Smooth muscle cell of the pulmonary artery (primary cell): ENCODE measurements at places on chromosomes 5 and 9. TPM values are rescaled to one million over a fixed set of nuclear protein-coding genes. Genes with fewer than 3 reads are reported as not detected.

KIF3A gene
- total RNA-seq: 10.9 and 13.5 TPM in 2 replicates

PPIC gene
- total RNA-seq: 77.2 and 93.4 TPM in 2 replicates

INSL4 gene
- total RNA-seq: not detected in 2 replicates

FANCC gene
- 2.4 and 3.6 TPM in 2 replicates for total RNA-seq

PHF24 gene
- total RNA-seq: 0.07 and 0.10 TPM in 2 replicates

LRRC19 gene
- total RNA-seq: not detected in 2 replicates

PCDHGA8 gene
- 4.0 and 4.3 TPM in 2 replicates for total RNA-seq

ACTBL2 gene
- 0.03 TPM in 1 of 2 replicates, not detected in the other for total RNA-seq

LRRC14B gene
- total RNA-seq: not detected in 2 replicates

AMBP gene
- total RNA-seq: not detected in 2 replicates

ADRA1B gene
- 0.26 and 0.43 TPM in 2 replicates for total RNA-seq

CAPSL gene
- total RNA-seq: 0.07 TPM in 1 of 2 replicates, not detected in the other

PCDHGA9 gene
- 5.2 and 5.5 TPM in 2 replicates for total RNA-seq

FBN2 gene
- total RNA-seq: 59.1 and 146 TPM in 2 replicates

PCSK1 gene
- 0.30 and 17.2 TPM in 2 replicates for total RNA-seq

SLC36A3 gene
- not detected in 2 replicates for total RNA-seq

ORM2 gene
- not detected in 2 replicates for total RNA-seq

TMEM252 gene
- total RNA-seq: not detected in 2 replicates

SAPCD2 gene
- total RNA-seq: 2.7 and 3.7 TPM in 2 replicates

NFIB gene
- total RNA-seq: 39.1 and 79.4 TPM in 2 replicates

MORN5 gene
- not detected in 2 replicates for total RNA-seq

RGS7BP gene
- total RNA-seq: 6.1 and 6.2 TPM in 2 replicates

SPINK7 gene
- total RNA-seq: not detected in 2 replicates

CTXN3 gene
- not detected in 2 replicates for total RNA-seq

STXBP1 gene
- 43.6 and 46.2 TPM in 2 replicates for total RNA-seq

CBY3 gene
- 0.20 TPM in 1 of 2 replicates, not detected in the other for total RNA-seq
